ENCODE measurements at places on chromosomes 13 and 19. TPM values are rescaled to one million over a fixed set of nuclear protein-coding genes. Genes with fewer than 3 reads are reported as not detected.
A peak's percentile ranks its signal among the peaks of the same experiment; 100 is the strongest.

CNFN gene
- 7.8 TPM for total RNA-seq

GRCh38 chr13:46131705-46132104 lies 26.9 kb upstream of the CPB2 start:
- H3K27ac ChIP-seq, result no peak overlapping the region
- peaks cover 28% of the 10 kb centered on the region for H3K36me3 ChIP-seq
- peaks cover 21% of the 10 kb centered on the region for H3K4me1 ChIP-seq

DNA sequence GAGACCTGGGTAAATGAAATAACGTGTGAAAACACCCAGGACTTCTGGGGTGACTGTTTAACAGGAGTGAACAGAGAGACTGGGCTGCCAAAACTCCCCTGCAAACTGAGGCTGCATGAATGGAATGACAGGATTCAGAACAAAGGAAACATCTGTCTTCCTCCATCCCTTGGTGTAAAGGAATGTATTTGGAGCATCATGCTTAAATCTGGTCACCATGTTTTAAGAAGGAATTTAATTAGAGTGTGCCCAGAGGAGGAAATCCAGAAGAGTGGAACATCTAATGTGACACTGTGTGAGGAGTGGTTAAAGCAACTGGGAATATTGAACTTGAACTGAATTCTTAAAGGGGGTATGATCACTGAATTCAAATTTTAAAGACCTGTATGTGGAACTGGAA lies 437.2 kb downstream of the LIG4 start:
- H3K27me3 ChIP-seq, result no peaks in the 10 kb centered on the region
- no peak overlapping the region for H3K4me3 ChIP-seq
- no peaks in the 10 kb centered on the region for H3K36me3 ChIP-seq
- H3K4me1 ChIP-seq, result no peaks in the 10 kb centered on the region

DNA sequence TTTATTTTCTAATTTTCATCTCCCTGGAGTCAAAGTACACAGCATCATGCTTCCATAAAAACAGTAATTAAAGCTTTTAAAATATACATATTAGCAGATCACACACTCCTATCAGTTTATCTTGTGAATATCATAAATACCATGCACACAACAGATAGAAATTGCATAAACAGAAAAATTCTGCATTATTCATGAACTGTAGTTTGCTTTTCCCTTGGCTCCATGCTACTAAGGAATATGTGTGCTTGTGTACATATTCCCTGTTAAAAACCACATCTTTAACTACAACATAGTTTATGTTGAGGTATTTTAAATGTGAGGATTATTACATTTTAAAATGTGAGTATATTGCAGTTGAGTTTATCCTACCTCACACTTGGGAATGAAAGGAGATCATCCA lies 193.5 kb downstream of the FGF14 start:
- H3K4me1 ChIP-seq, result no peaks in the 10 kb centered on the region
- no peaks in the 10 kb centered on the region for H3K36me3 ChIP-seq
- H3K4me3 ChIP-seq, result no peak overlapping the region
- no peak for DNase-seq
- H3K27me3 ChIP-seq, result peaks cover 18% of the 10 kb centered on the region
- H3K27ac ChIP-seq, result no peak overlapping the region

FGF22 gene
- total RNA-seq, result not detected

GRCh38 chr19:4456843-4457653 lies 546 bp downstream of the UBXN6 start:
- H3K4me3 ChIP-seq, result peak overlapping the region; percentile 64
- H3K27ac ChIP-seq, result 0 out of 2 replicates have a peak overlapping the region, but pooled peaks have one; percentile 43
- H3K36me3 ChIP-seq, result no peaks in the 10 kb centered on the region
- H3K27me3 ChIP-seq, result no peaks in the 10 kb centered on the region
- no peaks in the 10 kb centered on the region for H3K4me1 ChIP-seq

DNA sequence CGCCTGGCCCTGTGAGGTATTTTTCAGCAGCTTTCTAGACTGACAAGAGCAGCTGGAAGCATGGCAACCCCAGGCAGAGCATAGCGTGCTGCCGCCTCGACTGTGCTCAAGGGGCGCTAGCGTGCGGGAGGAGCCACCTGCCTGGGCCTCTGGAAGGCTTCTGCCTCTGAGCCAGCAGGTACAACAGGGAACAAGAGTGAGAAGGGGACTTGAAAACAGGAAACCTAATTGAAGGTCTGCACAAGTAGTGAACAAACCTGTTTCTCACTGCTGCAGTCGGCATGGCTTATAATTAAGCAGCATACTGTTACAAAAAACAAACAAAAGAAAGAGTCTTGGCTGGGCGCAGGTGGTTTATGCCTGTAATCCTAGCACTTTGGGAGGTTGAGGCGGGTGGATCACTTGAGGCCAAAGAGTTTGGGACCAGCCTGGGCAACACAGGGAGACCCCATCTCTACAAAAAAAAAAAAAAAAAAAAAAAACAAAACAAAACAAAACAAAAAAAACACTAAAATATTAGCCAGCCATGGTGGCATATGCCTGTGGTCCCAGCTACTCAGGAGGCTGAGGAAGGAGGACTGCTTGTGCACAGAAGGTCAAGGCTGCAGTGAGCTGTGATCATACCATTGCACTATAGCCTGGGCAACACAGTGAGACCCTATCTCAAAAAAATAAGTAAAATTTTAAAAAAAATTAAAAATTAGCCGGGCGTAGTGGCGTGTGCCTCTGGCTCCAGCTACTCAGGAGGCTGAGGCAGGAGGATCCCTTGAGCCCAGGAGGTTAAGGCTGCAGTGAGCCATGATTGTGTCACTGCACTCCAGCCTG lies 12.6 kb upstream of the GARRE1 start:
- no peak overlapping the region for H3K27ac ChIP-seq
- no peaks in the 10 kb centered on the region for H3K27me3 ChIP-seq
- no peak overlapping the region for H3K4me3 ChIP-seq
- H3K36me3 ChIP-seq, result no peaks in the 10 kb centered on the region

DNA sequence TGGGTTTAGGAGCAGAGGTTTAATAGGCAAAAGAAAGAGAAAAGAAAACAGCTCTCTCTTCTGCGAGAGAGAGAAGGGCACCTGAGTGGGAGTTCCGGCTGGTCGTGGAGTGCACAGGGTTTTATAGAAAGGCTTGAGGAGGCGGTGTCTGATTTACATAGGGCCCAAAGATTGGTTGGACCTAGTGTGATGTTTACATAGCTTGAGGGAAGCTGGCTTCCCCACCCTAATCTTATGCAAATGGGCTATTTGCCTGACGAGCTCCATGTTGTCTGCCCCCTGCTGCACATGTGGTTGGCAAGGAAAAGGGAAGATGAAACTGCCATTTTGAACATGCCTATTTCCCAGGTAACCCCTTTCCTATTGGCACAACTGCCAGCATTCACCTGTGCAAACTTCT lies 21.5 kb upstream of the MEDAG start:
- no peaks in the 10 kb centered on the region for H3K36me3 ChIP-seq
- no peak overlapping the region for H3K4me3 ChIP-seq
- H3K4me1 ChIP-seq, result peaks cover 9% of the 10 kb centered on the region
- DNase-seq, result no peak

DNA sequence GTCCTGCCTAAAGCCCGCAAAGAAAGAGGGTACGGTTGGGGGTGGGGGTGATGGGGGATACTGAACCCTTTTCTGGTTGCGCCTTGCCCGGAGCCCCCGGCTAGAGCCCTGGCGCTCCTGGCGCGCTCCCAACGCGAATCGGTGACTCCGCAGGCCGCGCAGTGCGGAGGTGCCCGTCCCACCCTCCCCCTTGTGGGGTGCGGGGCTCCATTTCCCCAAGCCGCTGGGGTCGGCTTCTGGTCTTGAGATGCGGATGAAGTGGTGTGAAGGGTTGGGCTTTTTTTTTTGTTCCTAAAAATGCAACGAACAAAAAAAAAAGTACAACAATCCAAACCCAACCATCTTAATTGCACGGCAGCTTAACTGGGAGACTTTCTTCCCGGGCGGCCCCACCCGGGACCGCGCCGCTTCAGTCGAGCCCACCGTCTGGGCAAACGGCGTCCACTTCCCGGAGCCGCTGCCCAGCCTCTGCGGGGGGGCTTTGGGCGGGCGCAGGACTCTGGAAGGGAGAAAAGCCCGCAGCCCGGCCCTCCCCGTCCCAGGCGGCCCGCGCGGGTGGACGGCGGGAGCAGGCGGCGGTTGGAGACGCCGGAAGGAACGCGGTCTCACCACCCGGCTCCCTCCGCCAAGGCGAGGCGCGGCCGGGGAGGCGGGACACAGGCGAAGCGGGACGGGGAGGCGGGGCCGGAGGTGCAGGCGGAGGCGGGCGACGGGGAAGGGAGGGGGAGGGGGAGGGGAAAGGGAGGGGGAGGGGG lies 504 bp upstream of the TRIM13 start:
- H3K4me1 ChIP-seq, result peaks cover 13% of the 10 kb centered on the region
- DNase-seq, result peak; percentile 89
- peaks cover 11% of the 10 kb centered on the region for H3K36me3 ChIP-seq
- no peaks in the 10 kb centered on the region for H3K27me3 ChIP-seq
- H3K27ac ChIP-seq, result peak overlapping the region; percentile 79
- peak overlapping the region; percentile 98 for H3K4me3 ChIP-seq

- no peaks in the 10 kb centered on the region for H3K36me3 ChIP-seq
- peaks cover 32% of the 10 kb centered on the region for H3K4me1 ChIP-seq
- H3K4me3 ChIP-seq, result no peak overlapping the region
- no peak overlapping the region for H3K27ac ChIP-seq
These were observed 78.9 kb downstream of the COL4A1 start for GRCh38 chr13:110227864-110228643.

TUBA3C gene
- total RNA-seq, result not detected

- peak; percentile 43 for DNase-seq
- H3K4me3 ChIP-seq, result no peak overlapping the region
- H3K27me3 ChIP-seq, result no peaks in the 10 kb centered on the region
- peak overlapping the region; percentile 73 for H3K27ac ChIP-seq
These were observed 5.6 kb downstream of the LIPE start for GRCh38 chr19:42421591-42422031.

DNA sequence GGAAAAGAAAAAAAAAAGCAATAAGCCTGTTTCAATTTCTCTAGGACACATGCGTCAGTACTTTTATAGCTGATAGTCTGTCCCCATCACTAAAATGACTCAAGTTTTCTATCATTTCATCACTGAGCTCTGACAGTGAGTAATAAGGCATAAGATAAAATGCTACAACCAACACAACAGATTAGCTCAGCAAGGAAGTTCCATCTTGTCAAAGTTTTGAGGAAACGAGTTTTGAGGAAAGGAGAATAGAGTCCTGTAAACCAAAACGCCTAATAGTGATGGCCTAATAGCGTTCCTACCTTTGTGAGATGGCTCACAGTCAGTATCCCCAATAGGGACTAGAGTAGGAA lies 145.1 kb downstream of the LACC1 start:
- H3K4me1 ChIP-seq, result peaks cover 25% of the 10 kb centered on the region
- no peaks in the 10 kb centered on the region for H3K27me3 ChIP-seq
- DNase-seq, result no peak
- H3K4me3 ChIP-seq, result no peak overlapping the region
- no peaks in the 10 kb centered on the region for H3K36me3 ChIP-seq

DNA sequence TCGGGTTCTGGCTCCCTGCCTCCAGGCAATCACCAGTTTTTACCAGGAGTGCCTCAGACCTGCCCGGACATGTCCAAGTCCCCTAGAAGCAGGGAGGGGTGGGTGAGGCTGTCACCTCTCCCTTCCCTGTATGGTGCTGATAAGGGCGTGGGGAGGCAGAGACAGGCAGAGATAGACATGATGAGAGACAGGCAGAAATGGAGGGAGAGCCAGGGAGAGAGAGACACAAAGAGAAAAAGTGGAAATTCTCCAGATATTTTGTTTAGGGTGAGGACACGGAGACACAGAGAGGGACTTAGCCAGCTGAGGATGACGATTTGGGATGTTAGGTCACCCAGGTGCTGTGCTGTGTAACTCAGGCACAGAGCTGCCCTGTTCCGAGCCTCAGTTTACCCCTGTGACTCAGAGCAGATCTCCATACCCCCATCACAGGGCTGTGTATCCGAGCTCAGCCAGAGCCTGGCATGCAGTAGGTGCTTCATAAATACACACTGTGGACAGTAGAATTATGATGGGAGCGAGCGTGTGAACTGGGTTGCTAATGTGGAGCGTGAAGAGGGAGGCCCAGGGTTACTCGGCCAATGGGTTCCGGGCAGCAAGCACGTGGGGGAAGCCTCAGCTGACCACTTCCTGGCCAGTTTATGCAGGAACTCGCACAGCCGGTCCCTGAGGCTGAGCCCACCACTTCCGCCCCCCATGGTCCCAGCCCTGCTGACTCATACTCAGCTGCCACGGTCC lies 11.9 kb upstream of the GDF15 start:
- no peaks in the 10 kb centered on the region for H3K36me3 ChIP-seq
- DNase-seq, result peak; percentile 93
- H3K4me3 ChIP-seq, result peak overlapping the region; percentile 7
- H3K4me1 ChIP-seq, result peaks cover 58% of the 10 kb centered on the region
- peak overlapping the region; percentile 98 for H3K27ac ChIP-seq
- no peaks in the 10 kb centered on the region for H3K27me3 ChIP-seq

DNA sequence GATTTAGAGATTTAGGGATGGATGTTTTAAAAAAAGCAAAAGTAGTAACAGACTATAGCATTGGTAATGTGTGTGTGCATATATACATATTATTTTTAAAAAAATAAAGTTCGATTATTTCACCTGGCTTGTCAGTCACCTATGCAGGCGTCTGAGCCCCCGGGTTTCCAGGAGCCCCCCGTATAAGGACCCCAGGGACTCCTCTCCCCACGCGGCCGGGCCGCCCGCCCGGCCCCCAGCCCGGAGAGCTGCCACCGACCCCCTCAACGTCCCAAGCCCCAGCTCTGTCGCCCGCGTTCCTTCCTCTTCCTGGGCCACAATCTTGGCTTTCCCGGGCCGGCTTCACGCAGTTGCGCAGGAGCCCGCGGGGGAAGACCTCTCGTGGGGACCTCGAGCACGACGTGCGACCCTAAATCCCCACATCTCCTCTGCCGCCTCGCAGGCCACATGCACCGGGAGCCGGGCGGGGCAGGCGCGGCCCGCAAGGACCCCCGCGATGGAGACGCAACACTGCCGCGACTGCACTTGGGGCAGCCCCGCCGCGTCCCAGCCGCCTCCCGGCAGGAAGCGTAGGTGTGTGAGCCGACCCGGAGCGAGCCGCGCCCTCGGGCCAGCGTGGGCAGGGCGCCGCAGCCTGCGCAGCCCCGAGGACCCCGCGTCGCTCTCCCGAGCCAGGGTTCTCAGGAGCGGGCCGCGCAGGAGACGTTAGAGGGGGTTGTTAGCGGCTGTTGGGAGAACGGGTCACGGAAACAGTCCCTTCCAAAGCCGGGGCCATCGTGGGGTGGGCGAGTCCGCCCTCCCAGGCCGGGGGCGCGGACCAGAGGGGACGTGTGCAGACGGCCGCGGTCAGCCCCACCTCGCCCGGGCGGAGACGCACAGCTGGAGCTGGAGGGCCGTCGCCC lies 840 bp upstream of the CCNA1 start:
- no peaks in the 10 kb centered on the region for H3K36me3 ChIP-seq
- DNase-seq, result no peak
- no peak overlapping the region for H3K27ac ChIP-seq

GRCh38 chr19:2096034-2096479 lies at the start of gene MOB3A:
TSS of gene MOB3A (minus strand) at chr19:2096326. CDS start at chr19:2078560, 17,766 bp downstream.
- peak within 1 kb of the TSS; percentile 68 for H3K4me3 ChIP-seq
- H3K27ac ChIP-seq, result peak within 1 kb of the TSS; percentile 67
- no peaks in the 10 kb centered on the region for H3K36me3 ChIP-seq
- DNase-seq, result no peak
- no peaks in the 10 kb centered on the region for H3K27me3 ChIP-seq

- H3K36me3 ChIP-seq, result no peaks in the 10 kb centered on the region
- DNase-seq, result no peak
- H3K27ac ChIP-seq, result no peak overlapping the region
- no peaks in the 10 kb centered on the region for H3K27me3 ChIP-seq
- no peak overlapping the region for H3K4me3 ChIP-seq
- peaks cover 6% of the 10 kb centered on the region for H3K4me1 ChIP-seq
These were observed 3.6 kb downstream of the PGLYRP1 start for GRCh38 chr19:46019270-46019669.

FOSB gene
- total RNA-seq, result 7.9 TPM

PNMA8C gene
- not detected for total RNA-seq

GRCh38 chr13:25148402-25148771 lies 23.7 kb downstream of the AMER2 start:
- H3K4me3 ChIP-seq, result no peak overlapping the region
- H3K4me1 ChIP-seq, result no peaks in the 10 kb centered on the region
- no peaks in the 10 kb centered on the region for H3K36me3 ChIP-seq
- no peak for DNase-seq
- H3K27me3 ChIP-seq, result peaks cover 65% of the 10 kb centered on the region

All from PC-9 (cell line).